ENCODE measurements at places on chromosomes 5 and 9. TPM values are rescaled to one million over a fixed set of nuclear protein-coding genes. Genes with fewer than 3 reads are reported as not detected.

DNA sequence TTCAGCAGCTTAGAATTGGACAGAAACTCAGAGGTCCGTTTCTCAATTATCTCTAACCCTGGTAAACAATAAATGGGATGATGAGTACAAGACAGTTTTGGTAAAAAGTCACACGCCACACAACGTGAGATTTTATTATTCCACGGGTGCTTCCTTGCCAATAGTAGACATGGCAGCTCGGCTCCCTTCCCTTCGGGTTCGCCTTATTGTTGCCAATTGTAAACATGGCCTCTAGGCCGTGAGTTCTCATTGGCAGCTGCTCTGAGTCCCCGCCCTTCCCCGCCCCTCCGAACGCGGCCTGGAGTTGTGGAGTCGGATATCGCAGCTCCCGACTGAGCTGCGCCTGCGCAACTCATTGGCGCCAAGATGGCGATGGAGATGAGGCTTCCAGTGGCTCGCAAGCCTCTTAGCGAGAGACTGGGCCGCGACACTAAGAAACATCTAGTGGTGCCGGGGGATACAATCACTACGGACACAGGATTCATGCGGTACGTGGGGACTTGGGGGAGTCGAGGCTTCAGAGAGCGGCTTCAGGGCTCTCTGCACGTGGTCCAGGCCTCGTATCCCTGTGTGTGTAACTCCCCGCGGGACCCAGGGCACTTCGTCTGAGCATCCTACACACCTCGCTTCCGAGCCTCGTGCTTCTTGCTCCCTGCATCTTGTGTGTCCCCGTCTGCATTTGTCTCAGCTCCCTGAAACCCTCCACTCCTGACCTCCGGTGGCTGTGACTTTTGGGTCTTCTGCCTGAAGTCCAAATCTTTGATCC is at the start of gene EXOSC2:
Gene EXOSC2, plus strand, starts transcription at position 355 of the 766 bp plus-strand sequence. Its CDS starts 12 bp downstream, at position 367.
- H3K27me3 ChIP-seq = peaks cover 7% of the 10 kb centered on the region
- peak within 1 kb of the TSS; percentile 59 for H3K27ac ChIP-seq
- DNase-seq = peak; percentile 94
- H3K4me1 ChIP-seq = peaks cover 18% of the 10 kb centered on the region
- H3K36me3 ChIP-seq = peaks cover 27% of the 10 kb centered on the region

GRCh38 chr5:10635257-10635866 is 71.5 kb downstream of the ANKRD33B start:
- H3K27ac ChIP-seq = no peak overlapping the region
- H3K4me3 ChIP-seq = no peak overlapping the region
- no peaks in the 10 kb centered on the region for H3K36me3 ChIP-seq
- DNase-seq = no peak

DAB2 gene
- total RNA-seq = 70.7 TPM

FAM200C gene
- total RNA-seq = 3.2 TPM

Data from endothelial cell (in vitro differentiated cells).